ENCODE measurements at places on chromosomes 5 and 9. TPM values are rescaled to one million over a fixed set of nuclear protein-coding genes. Genes with fewer than 3 reads are reported as not detected.

Gene GTF2H2C
- polyA plus RNA-seq, result 33.1 TPM

Gene HSPA9
- 138 TPM for polyA plus RNA-seq

Gene FOXD4L3
- not detected for polyA plus RNA-seq

Gene SHROOM1
- polyA plus RNA-seq, result 2.8 TPM

Gene NKD2
- 3.6 TPM for polyA plus RNA-seq

Gene ADAMTS6
- 0.63 TPM for polyA plus RNA-seq

Gene GKAP1
- polyA plus RNA-seq, result 17.2 TPM

Gene ZNF189
- polyA plus RNA-seq, result 19.8 TPM

Gene GARIN3
- polyA plus RNA-seq, result not detected

- no peak for DNase-seq
Observed at GRCh38 chr9:27496135-27496504, 28.0 kb upstream of the IFNK start.

- DNase-seq, result no peak
Observed at GRCh38 chr9:91899219-91899563, 50.8 kb downstream of the ROR2 start.

GRCh38 chr9:12719431-12719830, 26.2 kb downstream of the TYRP1 start:
- peak; percentile 23 for DNase-seq

GRCh38 chr5:168295574-168296201, 4.2 kb downstream of the WWC1 start:
- no peak for DNase-seq

- no peak for DNase-seq
Observed at GRCh38 chr9:111298111-111298510, 31.9 kb downstream of the OR2K2 start.

DNA sequence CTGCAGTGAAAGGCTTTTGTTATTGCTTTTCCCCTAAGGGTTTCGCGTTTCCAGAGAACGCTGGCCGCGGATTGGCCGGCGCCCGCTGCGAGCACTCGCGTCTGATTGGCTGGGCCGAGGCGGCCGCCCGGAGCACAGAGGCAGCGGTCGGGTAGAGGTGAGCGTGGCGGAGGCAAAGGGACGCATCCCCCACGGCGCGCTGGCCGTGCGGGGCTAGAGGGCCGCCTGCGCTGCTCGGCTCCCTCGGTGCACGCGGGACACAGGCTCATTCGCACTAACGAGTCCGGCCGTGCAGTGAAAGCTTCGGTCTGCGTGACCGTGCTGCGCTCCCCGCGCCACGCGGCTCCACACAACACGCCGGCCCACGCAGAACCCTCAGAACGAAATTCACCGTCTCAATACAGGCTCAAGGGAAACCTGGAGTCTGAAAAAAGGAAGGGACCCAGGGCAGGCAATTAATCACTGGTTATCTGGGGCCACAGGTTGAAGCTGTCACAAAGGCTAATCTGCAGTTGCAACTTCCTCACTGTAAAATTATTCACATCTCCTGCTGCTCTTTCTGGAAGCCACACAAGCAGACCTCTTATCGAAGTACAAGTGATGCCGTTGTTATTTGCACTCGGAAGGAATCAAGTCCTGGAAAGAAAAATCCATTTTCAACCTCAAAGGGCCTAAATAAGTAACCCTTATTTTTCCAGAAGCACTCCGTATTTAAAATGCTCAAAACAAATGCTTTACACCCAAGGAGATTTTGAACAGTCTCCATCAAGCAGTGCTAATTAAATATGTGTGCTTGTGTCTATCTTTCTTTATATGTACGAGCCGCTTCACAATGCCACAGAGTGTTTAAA, 94.6 kb downstream of the ZNF608 start:
- DNase-seq, result peak; percentile 90

DNA sequence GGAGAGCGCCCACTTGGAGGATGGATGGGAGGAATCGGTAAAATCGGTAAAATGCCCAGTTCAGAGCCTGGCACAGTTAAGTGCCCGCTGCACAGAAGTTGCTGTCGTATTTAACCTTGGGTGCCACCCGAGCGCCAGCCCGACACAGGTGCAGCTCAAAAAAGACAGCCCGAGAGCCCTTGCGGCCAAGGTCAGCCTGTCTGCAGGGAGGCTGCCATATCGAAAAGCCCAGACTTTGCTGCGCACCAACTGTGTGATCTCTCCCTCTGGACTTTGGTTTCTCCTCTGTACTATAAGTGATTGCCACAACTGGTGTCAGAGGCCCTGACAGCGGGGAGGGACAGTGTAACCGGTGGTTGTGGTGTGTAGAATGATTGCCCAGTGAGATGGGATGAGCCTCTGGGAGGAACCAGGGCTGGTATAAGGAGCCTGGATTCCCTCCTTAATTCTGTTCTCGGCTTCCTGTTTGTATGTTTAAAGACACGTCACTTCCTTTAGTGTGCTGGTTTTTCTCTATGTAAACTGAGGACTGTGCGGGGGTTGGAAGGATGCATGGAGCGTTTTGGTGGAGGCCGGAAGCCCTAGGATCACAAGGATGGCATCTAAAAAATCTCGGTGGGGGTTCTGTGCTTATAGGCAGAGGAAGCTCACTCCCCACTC, 792 bp downstream of the NTMT1 start:
- no peak for DNase-seq

DNA sequence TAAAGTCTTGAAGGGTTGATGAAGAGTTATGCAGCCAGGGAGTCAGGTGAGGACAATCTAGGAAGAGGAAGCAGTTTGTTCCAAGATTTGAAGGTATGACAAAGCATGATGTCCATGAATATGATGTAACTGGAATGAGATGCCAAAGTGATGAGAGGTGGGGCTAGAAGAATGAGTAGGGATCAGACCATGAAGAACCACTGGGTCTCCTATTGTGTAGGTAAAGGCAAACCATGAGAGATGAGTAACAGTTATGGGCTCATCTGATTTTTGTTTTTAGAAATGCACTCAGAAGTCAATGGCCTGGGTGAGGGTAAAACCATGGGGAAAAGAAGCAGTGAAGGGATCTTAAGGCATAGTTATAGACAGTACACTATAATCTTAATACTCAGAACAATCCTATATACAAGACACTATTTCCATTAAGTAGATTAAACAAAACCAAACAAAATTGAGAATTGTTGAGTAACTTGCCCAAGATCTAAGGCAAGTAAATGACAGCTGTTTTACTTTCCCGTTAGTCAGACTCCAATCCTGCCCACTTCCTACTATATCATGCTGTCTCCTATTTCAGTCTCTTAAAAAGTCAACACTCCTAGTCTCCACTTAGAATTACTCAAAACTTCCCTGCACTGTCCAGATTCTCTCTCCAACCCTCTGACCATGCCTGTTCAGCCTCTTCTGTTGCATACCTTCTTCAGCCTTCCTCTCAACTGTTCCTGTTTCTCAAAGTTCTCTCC, 393.8 kb upstream of the MEF2C start:
- DNase-seq, result no peak

DNA sequence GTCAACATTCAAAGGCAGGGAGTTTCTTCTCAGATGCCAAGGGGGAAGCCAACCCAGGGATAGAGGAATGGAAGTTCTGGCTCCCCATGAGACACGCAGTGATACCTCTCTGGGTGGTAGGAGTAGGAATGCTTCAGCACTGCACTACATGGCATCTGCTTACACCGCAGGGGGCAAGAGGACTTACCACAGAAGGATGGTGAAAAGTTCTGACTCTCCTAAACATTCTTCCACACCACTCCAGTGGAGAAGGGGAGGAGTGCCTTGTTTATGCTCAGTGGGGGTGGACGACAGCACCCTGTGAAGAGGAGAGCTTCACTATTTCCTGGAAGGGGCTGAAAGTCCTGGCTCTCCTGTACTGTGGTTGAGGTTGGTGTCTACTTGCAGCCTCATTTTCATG, 1011.3 kb upstream of the WWC1 start:
- no peak for DNase-seq

DNA sequence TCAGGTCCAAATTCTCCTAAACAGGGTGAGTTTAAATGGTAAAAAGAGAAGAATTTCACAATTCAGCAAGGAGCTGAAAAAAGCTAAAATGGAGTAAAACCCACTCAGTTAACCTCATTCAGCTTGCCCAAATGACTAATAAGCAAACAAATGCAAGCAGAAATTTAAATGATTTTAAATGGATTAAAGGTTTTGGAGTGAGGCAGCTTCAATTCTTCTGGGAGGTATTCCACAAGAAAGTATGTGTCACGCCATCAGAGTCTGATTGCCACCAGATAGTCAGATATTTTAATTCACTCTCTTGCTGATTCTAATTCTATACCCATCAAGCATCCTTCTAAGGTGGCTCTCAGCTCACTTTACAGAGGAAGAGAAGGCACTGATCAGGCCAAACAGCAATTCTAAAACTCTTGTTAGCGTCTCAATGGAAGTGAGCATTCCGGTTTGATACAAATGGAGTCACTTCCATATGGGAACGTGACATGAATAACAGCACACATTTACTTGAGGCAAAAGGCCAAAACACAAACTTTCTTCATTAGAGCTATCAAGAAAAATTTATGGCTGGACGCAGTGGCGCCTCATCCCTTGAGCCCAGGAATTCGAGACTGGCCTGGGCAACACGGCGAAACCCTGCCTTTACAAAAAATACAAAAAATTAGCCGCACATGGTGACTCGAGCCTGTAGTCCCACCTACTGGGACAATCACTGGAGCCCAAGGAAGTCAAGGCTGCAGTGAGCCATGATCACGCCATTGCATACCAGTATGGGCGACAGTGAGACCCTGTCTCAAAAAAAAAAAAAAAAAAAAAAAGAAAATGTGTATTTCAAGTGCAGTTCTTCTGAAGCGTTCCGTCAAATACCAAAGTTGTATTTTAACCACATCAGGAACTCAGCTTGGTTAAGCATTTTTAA, 2.0 kb downstream of the CLK4 start:
- no peak for DNase-seq

DNA sequence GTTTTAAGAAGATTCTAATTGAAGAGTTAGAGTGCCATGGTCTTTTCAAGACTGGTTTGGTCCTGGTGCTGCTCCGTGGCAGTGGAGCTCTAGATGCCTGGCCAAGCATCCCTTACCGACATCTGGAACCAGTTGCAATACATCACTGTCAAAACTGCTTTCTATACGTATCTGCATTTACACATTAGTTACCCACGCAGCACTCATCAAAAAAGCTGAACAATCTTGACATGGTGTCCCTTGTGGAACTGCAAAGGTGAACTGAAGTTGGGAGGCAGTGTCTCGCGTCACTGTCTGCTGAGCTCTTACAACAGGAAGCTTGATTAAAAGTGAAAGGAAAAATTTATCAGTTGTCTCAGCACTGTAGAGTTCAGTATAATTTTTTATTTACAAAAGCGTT, 82.6 kb downstream of the PBX3 start:
- DNase-seq, result no peak

DNA sequence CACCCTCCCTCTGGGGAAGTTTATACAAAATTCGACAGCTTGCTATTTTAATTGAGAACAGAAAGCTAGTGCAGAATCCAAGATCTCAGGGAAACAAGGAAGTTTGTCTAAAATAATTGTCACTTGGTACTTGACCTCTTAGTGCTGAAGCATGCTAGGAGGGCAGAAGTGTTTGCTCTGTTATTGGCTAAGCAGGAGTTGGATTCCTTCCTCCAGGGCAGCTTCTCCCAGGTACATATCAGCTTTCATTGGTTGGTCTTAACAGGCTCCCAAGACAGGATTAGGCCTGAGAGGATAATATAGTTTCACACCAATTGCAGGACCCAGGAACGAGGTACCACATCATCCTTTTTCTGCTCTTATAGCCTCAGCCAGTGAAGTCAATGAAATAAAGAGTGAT, 432.8 kb downstream of the IRX1 start:
- no peak for DNase-seq

DNA sequence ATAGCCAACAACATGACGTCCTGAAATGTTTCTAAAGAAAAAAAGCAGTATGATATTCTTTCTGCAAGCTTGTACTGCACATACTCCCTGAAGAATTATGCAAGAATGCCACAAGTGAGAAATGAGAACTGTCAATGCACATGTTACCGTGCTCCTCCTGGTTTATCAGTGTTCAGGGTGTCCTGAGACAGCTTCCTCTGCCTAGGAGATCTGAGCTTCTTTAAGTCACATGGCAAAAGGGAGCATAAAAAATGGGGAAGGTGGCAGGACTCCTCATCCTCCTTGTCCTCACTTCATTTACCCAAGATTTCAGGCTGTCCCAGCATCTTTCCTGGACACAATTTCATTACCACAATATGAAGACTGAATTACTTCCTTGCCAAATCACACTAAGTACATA, 238.2 kb downstream of the GLIS3 start:
- DNase-seq, result no peak

GRCh38 chr5:73233053-73233460, 60.1 kb downstream of the TMEM174 start:
- DNase-seq, result no peak

DNA sequence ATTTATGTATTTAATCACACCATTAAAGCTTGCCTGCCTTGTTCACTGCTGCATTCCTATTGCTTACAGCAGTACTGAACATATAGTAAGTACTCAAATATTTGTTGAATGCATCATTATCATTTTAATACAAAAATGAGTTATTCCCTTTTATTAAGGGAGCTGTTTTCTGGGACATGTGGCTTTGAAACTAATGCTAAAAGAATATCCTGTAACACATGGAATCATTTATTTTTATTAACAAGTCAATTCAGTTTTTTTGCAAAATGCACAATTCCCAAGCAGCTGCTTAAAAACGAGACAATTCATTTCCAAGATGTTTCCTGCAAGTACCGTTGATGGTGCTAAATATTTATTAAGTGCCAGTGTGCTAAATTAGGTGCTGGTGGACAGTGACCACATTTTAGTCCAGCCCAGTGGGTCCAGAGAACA, 148.3 kb upstream of the NR3C1 start:
- no peak for DNase-seq

GRCh38 chr5:180041301-180042274, 30.0 kb downstream of the RNF130 start:
- DNase-seq, result no peak

DNA sequence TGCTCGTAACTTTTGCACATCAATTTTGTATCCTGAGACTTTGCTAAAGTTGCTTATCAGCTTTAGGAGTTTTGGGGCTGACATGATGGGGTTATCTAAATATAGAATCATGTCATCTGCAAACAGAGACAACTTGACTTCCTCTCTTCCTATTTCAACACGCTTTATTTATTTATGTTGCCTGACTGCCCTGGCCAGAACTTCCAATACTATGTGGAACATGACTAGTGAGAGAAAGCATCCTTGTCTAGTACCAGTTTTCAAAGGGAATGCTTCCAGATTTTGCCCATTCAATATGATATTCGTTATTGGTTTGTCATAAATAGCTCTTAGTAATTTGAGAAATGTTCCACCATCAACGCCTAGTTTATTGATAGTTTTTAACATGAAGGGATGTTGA, 65.4 kb upstream of the CDH12 start:
- no peak for DNase-seq

DNA sequence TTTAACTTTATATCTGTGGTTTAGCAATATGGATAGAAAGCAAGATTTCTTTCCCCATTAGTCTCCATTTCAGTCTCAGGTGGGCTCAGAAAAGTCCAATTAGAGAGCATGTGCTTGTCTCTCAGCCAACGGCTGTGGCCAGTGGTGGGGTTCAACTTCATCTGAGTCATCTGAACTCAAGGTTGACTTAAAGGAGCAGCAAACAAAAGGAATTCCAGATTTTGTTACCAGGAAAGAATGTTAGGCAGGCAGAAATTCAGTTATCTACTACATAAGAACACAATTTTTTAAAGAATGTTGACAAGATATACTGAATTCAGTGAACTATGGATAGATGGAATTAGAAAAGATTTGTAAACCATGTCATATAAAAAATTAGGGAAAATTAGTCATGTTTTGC, 784.1 kb downstream of the MAT2B start:
- no peak for DNase-seq

All from hindlimb muscle (tissue), 1 donor.